ENCODE measurements at places on chromosomes 5 and 9. TPM values are rescaled to one million over a fixed set of nuclear protein-coding genes. Genes with fewer than 3 reads are reported as not detected.
A peak's percentile ranks its signal among the peaks of the same experiment; 100 is the strongest.

The MEIKIN gene
- total RNA-seq: not detected

- DNase-seq: no peak
These were observed 213.5 kb downstream of the SMARCA2 start for GRCh38 chr9:2228641-2229040.

- DNase-seq: no peak
These were observed 25.6 kb downstream of the BTF3 start for GRCh38 chr5:73523861-73524260.

- DNase-seq: no peak
These were observed 52.8 kb downstream of the DIAPH1 start for GRCh38 chr5:141565826-141566570.

The PCDHB4 gene
- 2.4 TPM for total RNA-seq

DNA sequence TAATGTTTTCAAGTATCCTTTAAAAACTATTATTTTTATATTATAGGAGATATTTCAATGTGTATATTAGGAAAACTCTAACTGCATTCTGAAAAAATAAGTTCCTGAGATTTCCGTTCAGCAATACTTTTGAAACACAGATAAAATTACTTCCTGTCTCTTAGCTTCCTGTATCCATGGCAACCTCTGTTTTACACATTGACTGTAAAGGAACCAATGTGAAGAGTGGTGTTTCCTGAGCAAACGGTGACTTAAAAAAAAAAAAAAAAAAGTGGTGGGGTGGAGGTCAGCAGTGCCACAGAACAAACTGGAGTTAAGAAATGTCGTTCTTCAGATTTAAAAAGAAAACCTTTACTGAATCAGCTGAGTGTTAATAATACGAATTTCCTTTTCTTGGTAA is at the start of gene LRRC70:
Gene LRRC70 (plus strand): TSS at position 280 of the 400 bp plus-strand sequence. CDS start 620 bp downstream, outside the sequence.
- peak; percentile 94 for DNase-seq
